NCI-H187 treated with DMSO at 0.1 percent for 48 hours (cell line): ENCODE measurements at places on chromosomes 7 and 10.

GRCh38 chr10:101617102-101617823 lies 29.1 kb downstream of the DPCD start:
- no peak for DNase-seq

DNA sequence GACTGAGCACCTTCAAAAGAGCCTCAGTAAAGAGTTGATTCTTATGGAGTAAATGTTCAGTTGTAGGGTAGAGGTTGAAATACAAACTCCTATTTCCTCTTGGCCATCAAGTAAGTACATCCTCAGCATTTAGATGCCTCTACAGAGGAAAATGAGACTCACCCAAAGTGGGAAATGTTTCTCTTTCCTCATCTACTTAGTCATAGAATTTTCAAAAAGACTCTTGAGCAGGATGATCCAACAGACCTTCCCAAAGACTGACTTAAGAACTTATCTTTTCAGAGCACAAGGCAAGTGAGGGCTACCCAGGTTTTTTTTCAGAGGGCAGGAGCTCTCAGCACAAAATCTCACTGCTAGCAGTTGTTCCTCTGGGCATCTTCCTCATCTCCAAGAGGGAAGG lies 449.1 kb downstream of the KCNMA1 start:
- DNase-seq, result no peak

DNA sequence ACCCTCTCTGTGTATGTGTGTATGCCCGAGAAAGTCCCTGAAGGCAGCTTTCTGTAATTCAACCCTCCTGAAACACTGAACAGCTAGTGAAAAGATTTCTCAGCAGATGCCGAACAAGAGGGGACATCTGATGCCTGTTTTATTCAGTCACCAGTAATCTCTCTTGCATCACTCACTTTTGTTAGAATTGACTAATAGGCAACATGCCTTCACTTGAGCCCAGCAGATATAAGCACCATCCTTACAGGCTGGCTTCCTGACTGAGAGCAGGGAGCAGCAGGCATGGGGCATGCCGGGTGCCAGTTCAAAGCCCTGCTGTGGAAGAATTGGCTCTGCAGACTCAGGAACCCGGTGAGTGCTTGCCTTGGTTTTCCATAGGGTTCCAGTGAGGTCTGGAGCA lies at the start of gene ABCA13:
Gene ABCA13 (plus strand): TSS at position 257 of the 400 bp plus-strand sequence. CDS start 26 bp downstream, at position 283.
- no peak for DNase-seq

GRCh38 chr10:109898666-109899355 lies 24.5 kb downstream of the XPNPEP1 start:
- DNase-seq, result no peak

GRCh38 chr7:44116789-44117666 lies 6.3 kb downstream of the POLD2 start:
- DNase-seq, result no peak

DNA sequence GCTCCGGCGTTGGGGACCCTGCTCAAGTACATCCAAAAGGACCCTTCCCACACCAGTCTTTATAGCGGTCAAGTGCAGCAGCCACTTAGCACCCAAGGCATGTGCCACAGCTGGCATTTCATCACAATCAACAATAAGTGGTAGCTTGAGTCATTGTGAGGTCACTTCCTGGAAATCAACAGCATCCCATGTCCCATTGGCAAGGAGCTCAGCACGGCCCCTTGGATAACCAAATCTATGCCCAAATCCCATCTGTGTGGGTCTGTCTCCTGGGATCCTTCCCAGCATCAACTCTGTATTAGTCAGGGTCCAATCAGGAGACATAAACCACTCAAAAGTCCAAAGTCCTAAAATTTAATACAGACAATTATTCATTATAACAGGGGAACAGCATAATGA lies 27.1 kb downstream of the MDH2 start:
- no peak for DNase-seq

GRCh38 chr10:598415-599170 lies 90.9 kb downstream of the DIP2C start:
- DNase-seq, result no peak

GRCh38 chr7:134366481-134366880 lies 49.8 kb upstream of the SLC35B4 start:
- DNase-seq, result no peak

DNA sequence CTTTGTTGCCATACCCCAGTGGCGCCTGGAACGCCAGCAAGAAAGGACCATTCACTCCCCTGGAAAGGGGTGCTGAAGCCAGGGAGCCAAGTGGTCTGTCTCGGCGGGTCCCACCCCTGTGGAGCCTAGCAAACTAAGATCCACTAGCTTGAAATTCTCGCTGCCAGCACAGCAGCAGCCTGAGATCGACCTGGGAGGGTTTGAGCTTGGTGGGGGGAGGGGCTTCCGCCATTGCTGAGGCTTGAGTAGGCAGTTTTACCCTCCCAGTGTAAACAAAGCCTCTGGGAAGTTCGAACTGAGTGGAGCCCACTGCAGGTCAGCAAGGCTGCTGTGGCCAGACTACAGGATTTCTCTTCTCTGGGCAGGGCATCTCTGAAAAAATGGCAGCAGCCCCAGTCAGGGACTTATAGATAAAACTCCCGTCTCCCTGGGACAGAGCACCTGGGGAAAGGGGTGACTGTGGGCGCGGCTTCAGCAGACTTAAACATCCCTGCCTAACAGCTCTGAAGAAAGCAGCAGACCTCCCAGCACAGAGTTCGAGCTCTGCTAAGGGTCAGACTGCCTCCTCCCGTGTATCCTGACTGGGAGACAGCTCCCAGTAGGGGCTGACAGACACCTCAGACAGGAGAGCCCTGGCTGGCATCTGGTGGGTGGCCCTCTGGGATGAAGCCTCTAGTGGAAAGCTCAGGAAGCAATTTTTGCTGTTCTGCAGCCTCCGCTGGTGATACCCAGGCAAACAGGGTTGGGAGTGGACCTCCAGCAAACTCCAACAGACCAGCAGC lies 281.1 kb upstream of the SP4 start:
- DNase-seq, result no peak

DNA sequence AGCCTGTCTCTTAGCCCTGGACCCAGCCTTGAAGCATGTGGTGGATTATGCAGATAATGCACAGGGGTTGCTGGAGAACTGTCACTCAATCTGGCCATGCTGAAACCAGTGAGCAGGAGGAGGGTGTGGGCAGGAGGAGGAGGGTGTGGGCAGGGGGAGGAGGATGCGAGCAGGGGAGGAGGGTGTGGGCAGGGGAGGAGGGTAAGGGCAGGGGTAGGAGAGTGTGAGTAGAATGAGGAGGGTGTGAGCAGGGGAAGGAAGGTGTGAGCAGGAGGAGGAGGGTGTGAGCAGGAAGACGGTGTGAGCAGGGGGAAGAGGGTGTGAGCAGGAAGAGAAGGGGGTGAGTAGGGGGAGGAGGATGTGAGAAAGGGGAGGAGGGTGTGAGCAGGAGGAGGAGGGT lies 18.8 kb downstream of the CAMK2B start:
- no peak for DNase-seq

DNA sequence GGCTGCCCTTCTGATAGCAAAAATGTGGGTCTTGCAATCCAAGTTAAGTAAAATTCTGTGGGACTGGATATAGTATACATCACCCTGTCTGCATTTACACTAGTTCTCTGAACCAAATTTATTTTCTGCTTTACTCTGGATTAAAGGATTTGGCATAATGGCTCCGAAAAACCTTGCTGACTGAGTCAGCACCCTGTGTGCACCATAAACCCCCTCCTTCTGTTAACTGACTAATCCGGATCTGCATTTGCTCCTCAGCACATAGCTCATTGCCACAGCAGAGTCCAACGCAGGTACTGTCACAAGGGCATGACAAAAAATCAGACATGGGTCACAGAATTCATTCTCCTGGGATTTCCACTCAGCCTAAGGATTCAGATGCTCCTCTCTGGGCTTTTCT lies 1.3 kb downstream of the OR2A5 start:
- no peak for DNase-seq

GRCh38 chr7:69847921-69848612 lies 249.8 kb downstream of the AUTS2 start:
- DNase-seq, result no peak

DNA sequence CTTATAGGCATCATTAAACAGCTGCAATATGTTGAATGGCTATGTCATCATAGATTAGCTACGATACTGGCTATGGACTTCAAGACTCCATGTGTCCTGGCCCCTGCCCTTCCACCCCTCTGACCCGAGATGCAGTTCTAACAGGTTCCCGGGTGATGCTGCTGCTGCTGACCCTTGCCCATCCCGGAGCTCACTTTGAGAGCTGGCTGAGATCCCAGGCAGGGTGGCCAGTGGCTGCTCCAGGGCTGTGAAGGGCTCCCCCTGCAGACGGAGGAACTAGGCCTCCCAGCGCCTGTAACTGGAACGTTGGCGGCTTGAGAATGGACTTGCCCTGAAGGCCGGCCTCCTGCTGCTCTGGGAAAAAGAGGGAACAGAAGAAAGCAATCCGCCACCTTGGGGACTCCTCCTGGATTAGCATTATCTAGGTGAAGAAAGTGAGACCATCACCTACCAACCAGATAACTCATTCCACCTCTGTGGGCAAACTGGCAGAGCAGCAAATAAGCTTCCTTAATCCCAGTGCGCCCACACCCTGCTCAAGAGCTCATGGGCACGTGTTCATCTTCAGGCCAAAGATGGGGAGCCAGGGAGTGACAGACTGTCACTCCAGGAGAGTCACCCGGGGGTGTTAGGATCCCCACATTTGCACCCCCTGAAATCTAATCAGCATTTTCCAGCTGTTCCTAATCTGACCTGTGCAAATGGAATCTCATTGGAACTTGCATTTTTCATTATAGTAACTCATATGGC lies 56.8 kb downstream of the PARP12 start:
- no peak for DNase-seq

GRCh38 chr10:106771154-106771553 lies 393.4 kb downstream of the SORCS1 start:
- no peak for DNase-seq

GRCh38 chr10:42942279-42942950 lies 134.5 kb upstream of the RET start:
- no peak for DNase-seq
